ENCODE measurements at places on chromosomes 7 and 10.

DNA sequence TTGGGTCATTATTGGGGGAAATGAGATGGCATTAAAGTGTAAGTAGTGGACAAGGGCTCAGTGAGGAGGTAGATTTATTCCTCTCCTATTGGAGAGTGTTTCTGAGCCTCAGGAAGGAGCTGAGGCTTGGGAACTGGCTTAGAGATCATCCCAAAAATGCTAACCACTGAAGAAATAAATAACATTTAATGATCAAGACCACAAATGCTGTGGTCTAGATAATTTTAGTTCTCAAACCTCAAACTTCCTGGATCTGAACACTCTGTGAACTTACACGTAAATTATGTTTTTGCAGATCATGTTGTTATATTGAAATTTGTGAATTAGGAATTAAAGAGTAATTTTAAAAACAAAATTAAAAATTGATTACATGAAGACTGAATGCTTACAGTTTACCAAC lies 27.3 kb downstream of the MDFIC start:
- no peak for DNase-seq

- DNase-seq, result no peak
These were observed 189.7 kb downstream of the ARHGAP21 start for GRCh38 chr10:24533981-24534380.

DNA sequence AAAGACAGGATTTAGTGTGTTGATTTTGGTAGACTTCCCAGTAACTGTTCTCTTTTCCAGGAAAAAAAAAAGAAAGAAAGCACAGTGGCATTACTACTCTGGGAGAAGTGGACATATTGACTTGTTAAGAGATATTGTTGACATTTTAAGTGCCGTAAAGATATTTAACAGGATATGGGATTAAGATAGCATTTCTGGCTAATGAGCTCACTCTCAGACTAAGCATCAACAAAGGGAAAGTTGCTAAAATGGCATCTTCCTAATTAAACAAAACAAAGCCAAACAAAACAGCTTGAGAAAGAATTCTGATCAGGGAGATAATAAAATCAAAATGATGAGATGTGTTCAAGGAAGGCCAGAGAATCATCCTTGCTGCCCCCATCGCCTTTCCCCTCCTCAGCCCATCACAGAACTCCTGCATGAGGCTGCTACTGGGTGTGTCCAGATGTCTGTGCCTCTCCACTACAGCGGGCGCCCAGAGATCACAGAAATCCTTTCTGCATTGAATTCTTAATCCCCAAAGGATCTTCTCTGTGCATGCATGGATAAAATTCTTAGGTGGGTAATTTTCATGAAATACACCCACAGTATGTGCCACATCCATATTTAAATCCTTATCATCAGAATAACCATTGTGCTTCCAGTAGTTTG lies 270.5 kb downstream of the POU6F2 start:
- no peak for DNase-seq

- DNase-seq, result no peak
These were observed 261.6 kb downstream of the MDFIC start for GRCh38 chr7:115183431-115184057.

- DNase-seq, result no peak
These were observed 118.2 kb upstream of the DPP6 start for GRCh38 chr7:153934048-153934447.

GRCh38 chr7:2299870-2300512 lies 14.2 kb downstream of the SNX8 start:
- no peak for DNase-seq

DNA sequence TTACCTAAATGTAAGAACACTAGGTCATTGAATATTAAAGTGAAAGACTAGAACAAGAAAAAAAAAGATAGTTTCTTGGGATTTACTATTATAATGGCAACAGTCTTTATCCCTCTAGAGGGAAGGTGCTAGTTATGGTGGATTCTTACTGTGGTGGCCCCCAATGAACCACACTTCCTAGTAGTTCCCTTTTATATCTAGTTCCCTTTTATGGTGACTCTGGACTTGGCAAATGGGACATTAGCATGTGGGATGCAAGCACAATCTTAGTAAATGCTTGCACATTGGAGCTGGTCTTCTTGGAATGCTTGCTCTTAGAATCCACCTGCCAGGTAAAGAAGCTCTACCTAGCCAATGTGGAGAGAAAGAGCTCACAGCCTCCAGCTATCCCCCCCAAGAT lies 430.2 kb downstream of the LRMDA start:
- DNase-seq, result no peak

DNA sequence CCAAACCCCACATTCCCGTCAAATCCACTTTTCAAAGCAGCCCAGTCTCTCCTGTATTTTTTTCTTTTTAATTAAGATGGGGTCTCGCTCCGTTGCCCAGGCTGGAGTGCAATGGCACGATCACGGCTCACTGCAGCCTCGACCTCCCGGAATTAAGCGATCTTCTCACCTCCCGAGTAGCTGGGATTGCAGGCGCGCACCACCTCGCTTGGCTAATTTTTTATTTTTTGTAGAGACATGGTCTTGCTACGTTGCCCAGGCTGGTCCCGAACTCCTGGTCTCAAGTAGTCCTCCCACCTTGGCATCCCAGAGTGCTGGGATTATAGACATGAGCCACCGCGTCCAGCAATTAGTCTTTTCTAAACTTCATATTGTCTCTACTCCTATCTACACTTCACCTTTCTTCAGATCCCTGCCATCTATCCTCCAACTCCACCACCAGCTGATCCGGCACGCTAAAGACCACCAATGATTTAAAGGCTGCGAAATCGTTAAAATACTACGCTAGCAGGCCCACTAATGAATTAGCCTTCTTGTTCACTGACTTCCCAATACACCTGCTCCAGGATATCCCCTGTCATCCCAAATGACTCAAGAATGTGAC lies 525 bp upstream of the CHUK start:
- DNase-seq, result no peak

DNA sequence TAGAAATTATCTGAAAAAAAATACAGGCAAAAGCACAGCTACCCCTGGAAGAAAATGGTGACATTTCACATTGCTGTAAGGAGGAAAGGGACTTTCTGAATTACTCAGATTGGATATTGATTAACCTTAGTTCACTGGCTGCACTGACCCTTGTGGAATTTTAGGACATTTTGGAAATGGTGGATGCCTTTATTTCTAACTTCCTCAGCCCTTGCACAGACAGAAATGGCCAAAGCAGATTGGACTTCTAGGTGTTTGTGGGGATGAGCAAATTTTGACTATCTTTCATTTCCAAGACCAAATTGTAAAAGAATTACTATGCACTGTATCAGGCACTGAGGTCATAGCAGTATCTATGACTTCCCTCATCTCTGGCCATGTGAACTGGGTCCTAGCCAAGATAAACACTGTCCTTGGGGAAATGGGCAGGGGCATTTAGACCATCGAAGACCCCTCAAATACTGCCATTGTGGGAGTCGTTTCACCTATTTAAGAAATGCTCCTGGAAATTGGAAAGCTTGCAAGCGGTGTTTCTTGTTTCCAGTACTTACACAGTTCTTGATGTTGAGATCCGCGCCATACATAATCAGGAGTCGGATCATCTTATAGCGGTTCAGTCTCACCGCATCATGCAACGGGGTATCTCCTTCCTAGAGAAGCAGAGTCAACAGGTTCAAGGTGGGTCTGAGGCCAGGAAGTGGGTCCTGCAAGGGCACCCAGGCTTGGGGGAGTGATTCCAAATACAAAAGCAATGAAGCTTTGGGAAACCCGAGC lies 5.7 kb downstream of the ANKRD1 start:
- no peak for DNase-seq

DNA sequence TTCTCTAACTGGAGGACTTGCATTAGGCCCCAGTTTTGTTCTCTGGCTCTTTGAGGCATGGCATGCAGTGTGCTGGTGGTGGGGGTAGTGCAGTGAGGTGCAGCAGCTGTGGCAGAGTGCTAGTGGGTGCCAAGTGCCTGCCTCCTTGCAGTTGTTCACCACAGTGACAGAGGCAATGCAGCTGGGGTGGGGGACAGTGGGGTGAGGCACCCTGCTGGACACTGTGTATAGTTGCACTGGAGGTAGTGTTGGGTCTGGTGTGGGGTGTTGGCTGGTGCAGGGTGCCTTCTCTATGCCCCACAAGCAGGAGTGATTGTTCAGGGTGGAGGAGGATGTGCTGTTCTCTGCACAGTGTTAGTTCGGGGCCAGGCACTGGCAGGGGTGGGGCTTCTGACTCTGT lies 21.7 kb upstream of the KEL start:
- DNase-seq, result no peak

GRCh38 chr10:51010977-51011376 lies 63.3 kb upstream of the PRKG1 start:
- DNase-seq, result peak; percentile 33

GRCh38 chr10:111410740-111411139 lies 333.9 kb downstream of the ADRA2A start:
- no peak for DNase-seq

Measured in Calu3 (cell line).